IPS DF 6.9 (cell line): ENCODE measurements at places on chromosomes 2 and 18.

- DNase-seq = no peak
These were observed 53.2 kb upstream of the MAPRE3 start for GRCh38 chr2:26917135-26917836.

- no peak for DNase-seq
These were observed 144.1 kb downstream of the FHOD3 start for GRCh38 chr18:36441426-36442240.

- no peak for DNase-seq
These were observed 66.5 kb downstream of the TSPYL6 start for GRCh38 chr2:54189539-54189938.

- DNase-seq = no peak
These were observed 19.2 kb upstream of the CCDC141 start for GRCh38 chr2:179068991-179069643.

DNA sequence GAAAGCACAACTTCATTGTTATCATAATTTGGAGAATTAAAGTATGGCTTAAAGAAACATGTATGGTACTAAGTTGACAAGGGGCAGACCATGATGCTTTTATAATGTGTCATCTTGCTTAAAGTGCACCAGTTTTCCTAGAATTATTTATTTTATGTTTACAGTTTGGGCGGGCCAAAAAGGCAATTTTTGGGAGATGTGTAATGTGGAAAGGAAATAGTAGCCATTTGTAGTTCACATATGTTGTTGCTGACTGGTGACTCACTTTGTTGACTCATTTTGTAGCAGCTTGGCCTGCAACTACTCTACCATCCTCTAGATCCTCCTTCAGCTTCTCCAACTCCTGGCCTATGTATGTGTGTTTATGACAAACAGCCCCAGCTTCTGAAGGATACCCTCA lies 7.7 kb downstream of the ZSCAN30 start:
- DNase-seq = no peak

GRCh38 chr18:36153771-36154170 lies 24.1 kb downstream of the ELP2 start:
- DNase-seq = no peak
